SHP77 (cell line): ENCODE measurements at places on chromosomes 13 and 19.

- DNase-seq = no peak
Observed at GRCh38 chr13:75788481-75788981, 152.4 kb downstream of the LMO7 start.

GRCh38 chr19:55858969-55859368 is 22.6 kb downstream of the NLRP4 start:
- DNase-seq = no peak

GRCh38 chr13:34942732-34943435 is 814 bp downstream of the NBEA start:
- peak; percentile 61 for DNase-seq

DNA sequence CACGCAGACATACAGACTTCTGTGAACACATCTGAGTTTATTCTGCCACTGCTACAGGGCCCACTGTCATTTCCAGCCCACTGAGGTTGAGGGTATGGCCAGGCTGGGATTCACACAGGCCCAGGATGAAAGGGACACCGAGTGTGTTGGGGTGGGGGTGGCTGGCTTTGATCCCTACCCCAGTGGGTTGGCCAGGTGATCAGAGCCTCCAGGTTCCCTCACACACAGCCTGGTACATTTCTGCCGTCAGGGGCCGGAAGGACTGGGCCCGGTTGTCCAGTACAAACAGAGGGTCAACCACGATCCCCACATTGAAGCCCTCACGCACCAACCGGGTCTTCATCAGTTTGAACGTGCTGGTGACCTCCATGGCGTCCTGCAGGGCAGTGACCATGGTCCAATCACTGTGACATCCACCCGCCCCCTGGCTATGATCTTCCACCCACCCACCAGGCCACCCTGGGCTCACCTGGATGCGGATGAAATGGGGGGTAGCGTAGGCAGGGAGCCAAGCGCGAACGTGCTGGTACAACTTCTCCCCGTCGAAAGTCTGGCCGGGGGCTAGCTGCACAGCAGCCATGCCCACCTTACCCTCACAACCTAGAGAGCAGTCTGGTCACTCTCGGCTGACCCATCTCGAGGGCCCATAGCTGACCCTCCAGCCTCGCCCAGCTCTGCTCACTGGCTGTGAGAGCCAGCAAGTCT is 13.3 kb downstream of the SLC27A5 start:
- DNase-seq = no peak

DNA sequence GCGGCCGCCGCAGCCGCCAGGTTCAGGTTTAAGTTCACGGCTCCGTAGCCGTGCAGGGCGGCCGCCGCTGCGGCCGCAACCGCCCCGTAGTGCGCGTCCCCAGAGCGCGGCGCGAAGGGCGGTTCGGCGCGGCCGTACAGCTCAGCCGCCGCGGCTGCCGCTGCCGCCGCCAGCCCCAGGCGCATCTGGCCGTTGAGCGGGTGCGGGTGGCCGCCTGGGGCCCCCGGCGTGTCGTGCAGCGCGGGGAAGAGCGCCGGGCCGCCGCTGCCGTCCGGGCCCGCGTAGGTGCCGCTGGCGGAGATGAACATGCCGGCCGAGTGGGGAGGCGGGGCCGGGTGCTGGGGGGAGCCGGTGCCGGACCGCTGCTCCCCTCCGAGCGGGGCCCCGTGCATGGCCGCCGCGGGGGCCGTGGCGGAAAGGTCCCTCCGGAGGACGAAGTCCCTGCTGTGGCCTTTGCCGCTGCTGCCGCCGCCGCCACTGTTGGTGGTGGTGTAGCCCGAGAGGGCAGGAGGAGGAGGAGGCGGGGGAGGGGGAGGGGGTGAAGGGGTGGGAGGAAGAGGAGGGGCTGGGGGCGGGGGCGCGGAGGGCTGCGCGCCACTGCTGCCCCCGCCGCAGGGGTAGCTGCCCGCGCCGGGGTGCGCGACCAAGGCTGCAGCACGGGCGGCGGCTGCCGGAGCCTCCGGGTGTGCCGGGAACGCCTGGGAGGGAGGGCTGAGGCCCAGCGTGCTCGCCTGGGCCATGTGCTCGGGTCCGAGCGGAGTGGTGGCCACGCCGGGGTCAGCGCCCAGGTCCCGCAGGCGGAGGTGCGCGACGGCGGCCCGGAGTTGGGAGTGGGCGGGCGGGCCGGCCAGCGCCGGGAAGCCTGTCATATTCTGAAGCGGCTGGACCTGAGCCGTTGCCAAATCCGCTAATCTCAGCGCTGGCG is 654 bp downstream of the ZIC5 start:
- DNase-seq = no peak

GRCh38 chr13:80361298-80361697 is 20.4 kb upstream of the SPRY2 start:
- no peak for DNase-seq

DNA sequence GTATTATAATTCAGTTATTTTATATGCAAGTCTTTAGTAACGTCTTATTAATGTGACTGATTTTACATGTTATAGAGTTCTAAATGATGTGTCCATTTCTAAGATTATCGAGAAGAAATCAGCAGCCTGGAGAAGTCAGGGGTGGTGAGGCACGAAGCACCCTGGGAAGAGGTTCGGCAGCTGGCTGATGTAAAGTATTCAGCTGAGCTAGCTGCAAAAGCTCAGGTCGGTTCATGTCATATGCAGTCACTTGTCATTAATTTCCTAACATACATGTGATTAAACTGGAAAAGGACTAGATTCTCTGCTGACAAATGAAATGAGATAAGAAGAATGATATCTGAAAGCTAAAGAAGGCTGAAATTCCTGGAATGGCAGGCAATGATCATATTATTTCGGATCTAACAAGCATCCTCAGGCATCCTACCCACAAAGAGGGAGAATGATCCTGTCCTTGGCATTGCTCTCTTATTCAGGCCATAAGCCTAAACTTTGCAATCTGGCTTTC is 383.0 kb upstream of the SLITRK1 start:
- DNase-seq = no peak

GRCh38 chr19:1474765-1475351 is 4.2 kb downstream of the C19orf25 start:
- no peak for DNase-seq

DNA sequence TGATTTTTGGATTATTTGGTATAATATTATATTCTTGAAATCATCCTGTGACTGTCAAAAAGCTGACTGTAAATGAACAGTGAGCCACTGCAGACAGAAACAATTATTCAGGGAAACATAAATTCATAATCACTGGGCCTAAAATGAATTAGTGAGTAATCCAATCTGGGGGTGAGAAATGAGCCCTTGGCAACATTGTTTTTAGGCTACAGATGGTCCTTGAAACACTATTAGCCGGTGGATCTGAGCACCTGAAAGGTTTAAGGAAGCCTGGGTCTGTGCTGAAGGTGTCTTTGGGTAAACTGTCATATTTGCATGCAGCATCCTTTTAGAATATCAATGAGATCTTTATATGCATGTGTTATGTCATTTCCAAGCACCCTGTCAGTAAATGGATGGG is 290.7 kb downstream of the ATP8A2 start:
- no peak for DNase-seq

DNA sequence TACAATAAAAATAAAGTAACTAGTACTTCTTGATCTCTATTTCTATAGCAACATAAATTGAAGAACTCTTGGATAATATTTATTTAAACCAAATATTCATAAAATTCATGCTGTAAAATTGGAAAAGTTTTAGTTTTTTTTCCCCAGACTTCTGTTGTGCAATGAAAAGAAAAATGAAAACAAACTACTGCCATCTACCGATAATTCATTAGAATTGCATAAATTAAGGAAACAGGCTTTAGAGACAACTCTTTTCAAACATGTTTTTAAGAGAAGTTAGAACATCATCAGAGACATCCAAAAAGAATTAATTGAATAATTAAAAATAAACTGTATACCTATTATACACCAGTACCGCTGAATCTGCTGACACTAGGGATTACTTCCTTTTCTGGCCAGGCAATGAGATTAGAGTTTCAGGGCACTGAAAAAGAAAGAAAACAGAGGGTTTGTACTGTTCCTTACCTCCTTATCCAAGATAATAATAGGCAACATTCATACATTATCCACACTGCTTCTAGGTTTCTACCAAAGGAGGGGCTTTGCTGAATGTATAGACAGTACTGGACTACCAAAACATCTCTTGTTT is 4.9 kb downstream of the CCDC122 start:
- no peak for DNase-seq

DNA sequence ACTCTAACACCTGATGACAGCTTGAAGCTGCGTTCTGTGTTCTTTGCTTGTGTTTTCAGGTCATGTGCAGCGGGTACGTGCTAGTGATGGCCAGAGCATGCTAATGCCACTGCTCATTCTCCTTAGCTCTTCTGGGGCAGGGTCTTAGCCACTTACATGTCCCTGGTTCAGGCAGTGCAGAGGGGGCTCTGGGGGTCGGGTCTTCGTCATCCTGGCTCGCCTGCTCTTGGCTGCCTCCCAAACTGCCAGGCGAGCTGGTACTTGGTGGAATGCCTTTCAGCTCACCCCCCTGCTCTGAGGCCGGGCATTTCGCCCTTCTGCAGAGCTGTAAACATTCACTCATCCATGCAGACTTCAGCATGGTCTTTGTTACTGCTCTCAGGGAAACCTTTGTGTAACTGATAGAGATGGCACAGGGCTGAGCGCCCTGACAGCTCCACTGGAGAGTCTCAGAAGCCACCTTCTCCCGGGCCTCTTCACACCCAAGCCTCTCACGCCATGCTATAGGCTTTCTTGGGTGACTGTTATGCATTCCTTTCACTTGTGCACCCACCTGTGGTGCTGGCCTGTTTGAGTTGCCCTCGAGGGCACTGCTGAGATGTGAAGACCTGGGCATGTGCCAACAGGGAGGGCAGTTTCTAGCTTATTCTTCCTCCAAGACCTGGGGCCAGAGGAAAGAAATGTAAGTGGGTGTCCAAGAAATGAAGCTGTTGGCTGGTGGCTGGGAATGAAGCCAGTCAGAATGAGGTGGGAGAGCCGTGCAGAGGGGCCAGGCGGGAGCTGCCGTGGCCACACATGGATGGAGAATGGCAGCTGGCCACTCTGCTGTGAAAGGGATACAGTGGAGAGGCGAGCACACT is 24.4 kb downstream of the FAM124A start:
- DNase-seq = no peak

- DNase-seq = no peak
Observed at GRCh38 chr19:56132316-56132822, 8.7 kb upstream of the ZNF444 start.

- no peak for DNase-seq
Observed at GRCh38 chr13:75090872-75091615, 390.9 kb downstream of the TBC1D4 start.

GRCh38 chr13:110469597-110469996 is 91.9 kb downstream of the RAB20 start:
- DNase-seq = no peak

- no peak for DNase-seq
Observed at GRCh38 chr13:111940892-111941291, 126.1 kb upstream of the SOX1 start.

DNA sequence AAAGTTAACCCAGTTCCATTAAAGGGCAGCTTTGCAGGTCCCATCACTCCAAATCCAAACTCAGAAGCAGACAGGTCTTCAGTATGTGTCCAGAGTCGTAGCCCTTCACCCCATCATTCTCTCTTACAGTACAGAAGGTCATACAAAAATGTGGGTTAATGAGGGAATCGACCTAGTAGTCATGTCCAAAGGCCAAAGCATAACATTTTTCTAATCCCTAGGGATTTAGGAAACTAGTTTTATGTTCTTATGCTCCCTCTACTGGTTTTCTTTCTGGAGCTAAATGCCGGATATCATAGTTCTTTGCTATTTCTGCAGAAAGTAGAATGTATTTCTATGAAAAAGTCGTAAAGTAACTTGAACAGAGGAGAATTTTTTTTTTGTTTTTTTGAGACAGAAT is 72.2 kb downstream of the DHRS12 start:
- no peak for DNase-seq

- DNase-seq = no peak
Observed at GRCh38 chr19:28556371-28556770, 656.6 kb downstream of the UQCRFS1 start.

DNA sequence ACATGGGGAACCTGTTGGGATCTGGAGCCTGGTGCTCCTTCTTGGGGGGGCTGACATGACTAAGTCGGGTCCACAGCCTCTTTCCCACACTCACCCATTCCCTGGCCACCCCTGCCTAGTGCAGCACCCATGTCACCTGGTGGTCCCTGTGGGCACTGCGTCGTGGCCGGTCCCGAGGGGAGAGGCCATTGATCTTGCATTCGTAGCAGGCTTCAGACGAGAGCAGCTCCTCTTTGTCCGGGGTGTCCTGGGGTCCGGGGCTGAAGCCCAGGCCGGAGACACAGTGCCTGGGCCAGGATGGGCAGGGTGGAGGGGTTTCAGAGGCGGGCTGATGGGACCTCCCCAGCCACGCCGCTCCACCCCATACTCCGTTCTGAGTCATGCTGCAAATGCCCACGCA is 19.4 kb downstream of the CCL25 start:
- no peak for DNase-seq

- no peak for DNase-seq
Observed at GRCh38 chr13:112101360-112101930, 34.5 kb downstream of the SOX1 start.

GRCh38 chr13:28541966-28542365 is 47.0 kb upstream of the FLT1 start:
- DNase-seq = no peak

DNA sequence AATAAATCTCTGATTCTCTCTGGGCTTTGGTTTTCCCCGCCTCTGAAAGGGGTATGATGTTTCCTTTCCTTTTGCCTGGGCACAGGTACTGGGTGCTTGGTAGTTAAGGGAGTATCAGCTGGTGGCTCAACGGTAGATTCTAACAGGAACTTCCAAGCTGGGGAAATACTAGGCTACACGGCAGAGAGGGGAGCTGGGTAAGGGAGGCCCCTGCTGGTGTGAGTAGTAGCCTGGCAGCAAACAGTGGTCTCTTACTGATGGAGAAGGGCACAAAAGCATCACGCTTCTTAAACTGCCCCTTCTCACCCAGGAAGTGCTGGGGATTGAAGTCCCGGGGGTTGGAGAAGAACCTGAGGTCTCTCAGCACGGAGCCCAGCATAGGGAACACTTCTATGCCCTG is 26.9 kb upstream of the CYP2A7 start:
- DNase-seq = no peak

- no peak for DNase-seq
Observed at GRCh38 chr13:51500687-51501086, 47.9 kb upstream of the INTS6 start.

DNA sequence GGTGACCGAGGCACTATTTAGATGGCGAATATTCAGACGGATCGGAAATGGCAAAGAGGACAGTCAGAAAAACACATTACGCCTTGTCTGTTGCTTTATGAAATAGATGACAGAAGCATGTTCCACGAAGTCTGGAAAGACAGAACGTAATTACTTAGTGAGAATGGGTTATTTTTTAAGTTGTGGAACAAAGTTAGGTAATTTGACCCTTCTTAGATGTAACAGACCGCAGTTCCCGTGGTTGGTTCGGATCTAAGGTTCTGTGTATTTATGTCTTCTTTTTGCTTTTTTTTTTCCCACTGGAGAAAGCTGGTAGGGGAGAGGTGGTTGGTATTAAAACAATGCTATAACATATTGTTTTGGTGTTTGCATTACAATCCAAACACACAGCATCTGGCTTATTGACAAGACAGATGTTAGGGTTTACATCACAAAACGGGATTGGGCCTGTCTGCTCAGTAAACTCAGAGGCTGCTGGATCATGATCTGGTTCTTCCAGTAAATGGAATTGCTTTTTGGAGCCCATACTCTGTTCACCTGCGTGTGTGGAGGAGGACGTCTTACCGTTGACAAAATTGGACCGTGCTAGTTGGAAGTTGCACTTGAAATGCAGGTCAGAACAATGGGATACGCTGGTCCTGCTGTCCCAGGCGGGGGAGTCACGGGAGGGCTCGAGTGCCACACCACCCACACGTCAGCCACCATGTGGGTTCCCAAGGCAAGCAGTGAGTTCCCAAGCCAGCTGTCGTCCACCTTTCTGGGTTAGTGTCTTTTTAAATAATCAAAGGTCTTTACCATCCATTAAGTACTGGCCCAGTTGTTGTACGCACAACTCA is 13.8 kb downstream of the ATP11A start:
- no peak for DNase-seq
